Jurkat, Clone E6-1 (cell line): ENCODE measurements at places on chromosomes 2 and 18.

DNA sequence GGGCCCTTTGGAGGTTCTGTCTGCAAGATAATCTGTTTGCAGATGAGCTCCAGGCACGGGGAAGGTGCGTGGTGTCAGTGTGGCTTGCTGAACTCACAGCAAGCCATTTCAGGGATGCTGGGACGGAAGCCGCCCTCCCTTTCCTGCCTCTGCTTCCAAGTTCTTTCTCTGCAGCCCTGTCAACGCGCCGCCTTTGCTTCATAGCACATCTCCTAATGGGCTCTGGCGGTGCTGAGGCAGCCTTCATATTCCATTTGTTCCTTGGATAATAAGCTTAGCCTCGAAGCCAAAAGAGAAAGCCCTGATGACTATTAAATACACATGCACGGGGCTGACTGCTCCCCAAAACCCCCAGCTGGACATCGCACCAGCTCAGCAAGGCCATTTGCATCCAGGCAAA lies 81.7 kb upstream of the TAF1B start:
- DNase-seq: no peak

DNA sequence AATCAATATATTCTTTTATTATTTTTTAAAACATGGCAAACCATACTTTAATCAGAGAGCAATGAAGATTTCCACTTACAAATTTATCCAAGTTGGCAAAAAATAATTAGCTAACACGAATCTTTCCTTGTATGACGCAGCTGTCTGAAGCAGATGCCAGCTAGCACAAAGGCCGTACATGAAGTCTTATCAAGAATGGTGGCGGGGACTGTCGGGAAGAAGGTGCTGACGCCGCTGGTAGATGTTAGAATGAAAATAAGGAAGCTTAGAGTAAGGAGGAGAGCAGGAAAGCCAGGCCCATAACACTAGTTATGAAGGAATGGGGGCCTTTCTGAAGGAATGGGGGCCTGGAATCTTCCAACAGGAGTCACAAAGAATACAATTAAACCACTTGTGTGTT lies 96.7 kb downstream of the ZNF516 start:
- no peak for DNase-seq

DNA sequence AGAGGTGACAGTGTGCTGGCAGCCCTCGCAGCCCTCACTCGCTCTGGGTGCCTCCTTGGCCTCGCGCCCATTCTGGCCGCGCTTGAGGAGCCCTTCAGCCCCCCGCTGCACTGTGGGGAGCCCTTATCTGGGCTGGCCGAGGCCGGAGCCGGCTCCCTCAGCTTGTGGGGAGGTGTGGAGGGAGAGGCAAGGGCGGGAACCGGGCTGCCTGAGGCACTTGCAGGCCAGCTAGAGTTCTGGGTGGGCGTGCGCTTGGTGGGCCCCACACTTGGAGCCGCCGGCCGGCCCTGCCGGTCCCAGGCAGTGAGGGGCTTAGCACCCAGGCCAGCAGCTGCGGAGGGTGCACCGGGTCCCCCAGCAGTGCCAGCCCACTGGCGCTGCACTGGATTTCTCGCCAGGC lies 1480.9 kb upstream of the SLC39A10 start:
- no peak for DNase-seq

DNA sequence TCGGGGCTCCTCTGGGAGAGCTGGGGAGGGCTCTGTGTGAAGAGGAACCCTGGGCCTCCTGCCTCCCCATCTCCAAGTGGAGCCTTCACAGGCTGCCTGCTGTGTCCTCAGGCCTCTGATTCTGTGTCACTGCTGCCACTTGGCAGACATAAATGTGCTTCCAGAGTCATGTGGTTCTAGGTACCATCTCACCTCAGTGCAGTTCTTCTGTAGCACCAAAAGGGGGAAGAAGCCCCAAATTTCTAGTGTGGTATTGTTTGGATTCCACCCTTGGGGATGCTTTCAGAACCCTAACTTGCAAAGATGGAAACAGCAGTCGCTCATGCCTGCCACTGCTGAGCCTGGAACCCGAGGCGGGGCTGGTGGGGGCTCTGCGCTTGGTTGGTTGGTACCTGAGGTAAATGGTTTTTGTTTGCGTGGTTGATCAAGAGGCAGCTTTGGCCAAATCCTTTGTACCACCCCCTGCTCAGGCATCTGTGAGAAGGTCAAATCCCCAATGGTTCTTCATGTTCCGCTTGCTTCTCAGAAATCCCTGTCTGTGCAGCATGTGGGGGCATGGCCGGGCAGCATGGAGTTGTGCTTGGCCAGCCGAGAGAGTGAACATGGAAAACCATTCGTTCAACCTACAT lies 27.5 kb downstream of the COA5 start:
- no peak for DNase-seq

DNA sequence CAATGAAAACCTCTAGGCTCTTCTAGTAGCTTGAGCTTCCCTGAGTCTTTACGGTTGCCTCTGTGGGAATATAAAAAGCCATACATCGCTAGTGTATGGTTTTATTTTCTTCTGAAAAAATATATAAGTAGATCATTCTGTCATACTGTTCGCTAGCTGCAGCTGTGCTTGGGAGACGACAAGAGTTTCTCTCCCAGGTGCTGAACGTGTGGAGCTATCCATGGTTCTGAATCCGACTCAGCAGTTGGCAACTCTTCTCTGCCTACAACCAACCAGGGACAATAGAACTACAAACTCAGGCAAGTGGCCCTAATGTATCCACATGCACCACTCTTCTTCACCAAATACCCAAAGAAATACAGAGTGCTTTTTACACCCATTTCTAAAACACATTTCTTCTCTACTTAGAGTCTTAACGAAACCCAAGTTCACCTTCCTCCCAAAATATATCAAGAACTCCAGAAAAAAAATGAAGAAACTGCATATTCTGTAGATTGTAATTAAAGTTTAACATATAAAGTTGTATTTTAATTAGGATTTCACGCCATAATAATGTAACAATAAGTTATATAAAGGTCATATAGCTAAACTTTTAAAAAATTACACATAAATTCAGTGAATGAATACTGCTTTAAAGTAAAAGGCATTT lies 2.2 kb upstream of the KCNH7 start:
- peak; percentile 78 for DNase-seq

GRCh38 chr18:68662754-68663153 lies 52.2 kb downstream of the TMX3 start:
- DNase-seq: peak; percentile 8

DNA sequence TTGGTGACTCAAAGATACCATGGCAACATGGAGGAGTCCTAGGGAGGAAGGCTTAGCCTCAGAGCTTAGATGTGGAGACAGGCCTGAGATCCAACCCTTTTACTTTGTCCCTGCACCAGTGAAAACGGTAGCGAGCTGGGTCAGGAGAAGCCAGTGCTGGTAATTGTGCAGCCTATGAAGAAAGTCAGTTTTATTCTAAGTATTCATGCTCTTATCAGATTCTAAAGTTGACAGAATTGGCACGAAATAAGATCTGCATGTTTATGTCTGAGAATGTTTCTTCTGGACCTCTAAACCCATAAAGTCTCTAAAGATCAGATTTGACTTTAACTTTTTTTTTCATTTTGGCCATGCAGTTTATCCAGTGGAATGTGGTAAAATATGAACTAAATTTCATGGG lies 93.8 kb downstream of the SCG2 start:
- DNase-seq: no peak

DNA sequence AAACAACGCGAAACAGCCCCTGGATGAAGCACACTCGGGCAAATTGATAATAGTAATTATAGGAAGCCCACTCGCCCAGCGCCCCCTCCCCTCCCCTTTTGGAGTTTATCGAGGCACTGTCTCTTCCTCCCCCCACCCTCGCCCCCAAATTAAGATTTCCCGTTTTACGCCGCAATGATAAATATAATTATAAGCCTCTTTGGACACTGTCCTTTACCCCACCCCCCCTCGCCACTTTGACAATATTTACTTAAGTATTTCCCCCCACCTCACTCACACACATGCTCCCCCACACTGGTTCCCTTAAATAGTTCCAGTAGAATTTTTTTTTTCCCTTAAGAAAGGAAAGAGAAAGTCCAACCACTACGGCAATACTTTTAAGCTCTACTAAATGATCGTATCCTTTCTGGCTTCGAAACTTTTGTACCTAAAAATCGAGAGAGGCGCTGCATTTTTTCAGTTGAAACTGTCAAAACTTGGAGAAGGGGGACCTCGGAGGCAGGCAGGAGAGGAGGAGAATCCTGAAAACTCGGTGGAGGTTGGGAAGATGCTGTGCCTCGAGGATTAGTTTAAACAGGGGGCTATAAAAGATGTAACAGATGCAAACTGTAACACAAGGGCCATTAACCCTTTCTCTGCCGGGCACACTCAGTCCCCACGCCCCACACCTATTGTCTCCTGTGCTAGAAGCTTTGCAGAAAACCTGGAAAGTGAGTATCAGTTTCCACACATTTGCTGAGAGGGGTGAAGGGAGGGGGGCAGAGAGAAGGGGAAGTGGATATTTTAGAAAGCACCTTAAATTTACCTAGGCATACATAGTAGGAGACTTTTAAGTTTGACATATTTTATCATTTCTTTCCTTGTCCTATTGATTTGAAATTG lies 1.8 kb downstream of the ZEB2 start:
- DNase-seq: no peak

DNA sequence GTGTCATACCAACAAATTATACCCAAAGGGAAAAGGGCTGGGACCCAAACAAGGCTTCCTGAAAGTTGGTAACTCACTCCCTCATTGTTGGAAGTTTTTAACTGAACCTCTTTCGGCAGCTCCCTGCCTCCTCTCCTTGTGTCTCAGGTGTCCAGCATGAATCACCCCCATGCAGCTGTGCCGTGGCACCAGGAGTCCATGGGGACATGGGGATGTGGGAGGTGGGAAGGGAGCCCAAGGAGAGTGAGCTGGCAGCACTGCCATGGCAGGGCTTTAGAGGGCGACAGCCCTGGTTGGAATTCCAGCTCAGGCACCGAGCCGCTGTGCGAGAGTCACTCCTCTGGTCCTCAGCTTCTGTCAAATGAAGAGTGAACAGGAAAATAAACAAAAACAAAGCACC lies 12.5 kb upstream of the GYPC start:
- DNase-seq: no peak

GRCh38 chr18:21179590-21180220 lies 62.3 kb upstream of the GREB1L start:
- DNase-seq: peak; percentile 67

GRCh38 chr2:147182260-147182659 lies 662.6 kb upstream of the ACVR2A start:
- no peak for DNase-seq

DNA sequence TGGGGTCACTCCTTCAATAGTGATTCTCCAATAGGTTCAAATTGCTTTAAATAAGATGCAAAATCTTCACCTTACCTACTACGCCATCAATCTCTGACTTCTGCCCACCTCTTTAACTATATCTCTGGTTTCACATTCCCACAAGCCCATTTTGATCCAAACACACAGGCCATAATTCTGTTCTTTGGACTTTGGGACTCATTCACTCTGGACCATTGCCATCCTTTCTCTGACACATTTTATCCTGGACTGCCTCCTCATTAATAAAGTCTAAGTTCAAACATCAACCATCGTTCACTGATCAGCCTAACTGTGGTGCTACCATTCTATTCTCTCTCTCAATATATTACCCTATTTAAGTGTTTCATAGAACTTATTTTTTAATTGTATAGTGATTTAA lies 332.2 kb downstream of the GALNT13 start:
- no peak for DNase-seq

- DNase-seq: no peak
These were observed 47.6 kb downstream of the CCDC85A start for GRCh38 chr2:56231361-56231760.

- DNase-seq: no peak
These were observed 1290.7 kb downstream of the SUCLG1 start for GRCh38 chr2:83168377-83168776.

GRCh38 chr2:240557101-240557751 lies 562 bp downstream of the ANKMY1 start:
- no peak for DNase-seq

DNA sequence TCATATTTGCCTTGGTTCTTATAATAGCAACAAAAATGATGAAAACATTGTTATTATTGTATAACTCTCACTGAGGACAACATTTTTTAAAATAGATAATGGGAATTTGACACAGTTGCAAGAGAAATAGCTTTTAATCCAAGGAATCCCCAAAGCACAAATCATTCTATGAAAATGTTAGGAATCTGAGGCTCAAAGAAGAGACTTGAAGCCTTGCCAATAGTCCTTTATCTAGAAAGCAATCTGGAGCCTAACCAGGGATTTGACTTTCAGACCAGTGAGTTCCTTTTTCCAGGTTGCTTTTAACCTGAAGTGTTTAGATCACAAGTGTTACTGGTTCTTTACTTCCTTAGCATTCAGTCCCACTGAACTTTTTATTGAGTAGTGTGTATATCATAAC lies 574.5 kb upstream of the ZEB2 start:
- no peak for DNase-seq

DNA sequence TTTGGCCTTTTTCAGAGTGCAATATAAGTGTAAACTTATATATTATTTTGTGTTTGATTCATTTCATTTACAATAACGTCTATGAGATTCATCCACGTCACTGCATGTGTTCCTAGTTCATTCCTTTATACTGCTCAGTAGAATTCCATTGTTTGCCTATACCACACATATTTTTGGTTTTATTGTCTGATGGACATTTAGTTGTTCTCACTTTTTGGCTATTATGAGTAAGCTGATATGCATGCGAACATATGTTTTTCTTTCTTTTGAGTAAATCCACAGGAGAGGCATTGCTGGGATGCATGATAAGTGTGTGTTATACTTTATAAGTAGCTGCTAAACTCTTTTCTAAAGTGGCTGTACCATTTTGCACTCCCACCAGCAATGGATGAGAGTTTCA lies 314.8 kb upstream of the HS6ST1 start:
- no peak for DNase-seq

DNA sequence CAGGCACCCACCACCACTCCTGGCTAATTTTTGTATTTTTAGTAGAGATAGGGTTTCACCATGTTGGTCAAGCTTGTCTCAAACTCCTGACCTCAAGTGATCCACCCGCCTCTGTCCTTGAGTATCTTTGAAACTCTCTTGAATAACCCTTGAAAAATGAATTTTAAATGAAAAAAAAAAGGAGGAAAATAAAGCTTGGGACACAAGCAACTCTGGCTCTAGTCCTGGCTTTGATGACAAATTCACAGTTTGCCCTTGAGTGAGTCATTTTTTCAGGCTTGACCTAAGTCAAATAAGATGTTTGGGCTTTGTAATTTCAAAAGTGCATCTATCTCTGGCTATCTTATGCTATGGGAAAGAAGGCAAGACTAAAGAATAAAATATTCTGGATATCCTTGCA lies 79.0 kb upstream of the TRIB2 start:
- DNase-seq: no peak

GRCh38 chr2:200777275-200777674 lies 34.4 kb upstream of the BZW1 start:
- no peak for DNase-seq

- no peak for DNase-seq
These were observed 46.1 kb upstream of the PKDCC start for GRCh38 chr2:42001711-42002201.

- no peak for DNase-seq
These were observed 10.4 kb upstream of the KLHL30 start for GRCh38 chr2:238128061-238128440.

GRCh38 chr2:21277068-21278056 lies 153.6 kb downstream of the TDRD15 start:
- no peak for DNase-seq
